ENCODE measurements at places on chromosomes 6 and 20. TPM values are rescaled to one million over a fixed set of nuclear protein-coding genes. Genes with fewer than 3 reads are reported as not detected.
A peak's percentile ranks its signal among the peaks of the same experiment; 100 is the strongest.

Gene CRIP3
- 49.9 TPM for total RNA-seq

Gene DUSP15
- total RNA-seq = 6.2 TPM

Gene TRAPPC3L
- total RNA-seq = not detected

Gene STMND1
- total RNA-seq = not detected

Gene SLC35D3
- total RNA-seq = not detected

Gene PAX1
- total RNA-seq = not detected

Gene TGM3
- not detected for total RNA-seq

Gene FLRT3
- total RNA-seq = 0.07 TPM

Gene AIF1
- total RNA-seq = 5.4 TPM

Gene MLIP
- 473 TPM for total RNA-seq

Gene ZNF391
- 1.2 TPM for total RNA-seq

Gene SGK2
- total RNA-seq = 0.11 TPM

DNA sequence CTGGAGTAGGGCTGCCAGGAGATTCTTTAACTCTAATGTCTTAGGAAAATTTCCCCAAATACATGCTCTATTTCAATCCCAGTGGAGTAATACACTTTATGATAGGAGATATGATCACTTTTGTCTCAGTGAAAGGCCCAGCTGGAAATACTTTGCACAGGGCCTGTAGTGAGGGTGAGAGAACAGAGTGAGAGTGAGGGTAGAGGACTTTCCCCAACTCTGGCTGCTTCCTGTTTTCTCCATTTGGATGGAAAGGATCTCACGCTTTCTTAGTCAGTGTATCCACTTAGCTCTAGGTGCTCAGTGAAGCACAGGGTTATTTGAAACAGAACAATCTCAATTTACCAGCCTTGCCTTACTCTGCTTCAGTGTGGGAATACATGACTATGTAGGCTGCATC is 36.6 kb downstream of the FAM229B start:
- H3K4me3 ChIP-seq = no peak overlapping the region
- no peaks in the 10 kb centered on the region for H3K27me3 ChIP-seq
- no peaks in the 10 kb centered on the region for H3K4me1 ChIP-seq
- H3K27ac ChIP-seq = no peak overlapping the region
- DNase-seq = no peak

- no peak overlapping the region for H3K4me3 ChIP-seq
- H3K4me1 ChIP-seq = no peaks in the 10 kb centered on the region
- H3K36me3 ChIP-seq = no peaks in the 10 kb centered on the region
- H3K27ac ChIP-seq = no peak overlapping the region
- DNase-seq = no peak
- H3K27me3 ChIP-seq = no peaks in the 10 kb centered on the region
Measured at GRCh38 chr20:52429029-52429428, 237.4 kb upstream of the ZFP64 start.

- no peak for DNase-seq
- peaks cover 15% of the 10 kb centered on the region for H3K4me1 ChIP-seq
- no peak overlapping the region for H3K4me3 ChIP-seq
- no peaks in the 10 kb centered on the region for H3K36me3 ChIP-seq
- no peak overlapping the region for H3K27ac ChIP-seq
Measured at GRCh38 chr6:6843777-6844176, 255.3 kb downstream of the LY86 start.

DNA sequence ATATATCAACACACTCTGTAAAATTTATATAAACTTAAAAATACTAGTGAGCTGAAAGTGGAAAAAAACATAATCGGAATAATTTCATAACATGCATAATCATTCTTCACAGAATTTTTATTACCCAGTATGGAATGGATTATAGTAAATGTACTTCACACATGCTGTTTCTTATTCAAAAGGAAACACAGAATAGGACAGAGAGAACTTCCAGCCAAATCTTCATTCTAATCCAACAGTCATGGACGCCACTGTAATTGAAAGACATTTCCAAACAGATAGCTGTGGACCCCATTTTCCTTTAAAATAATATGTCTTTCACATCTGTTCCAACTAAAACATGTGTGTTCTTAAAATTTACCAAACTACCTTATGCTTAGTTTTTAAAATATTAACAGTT is 126.6 kb upstream of the RUNX2 start:
- H3K4me3 ChIP-seq = no peak overlapping the region
- H3K27ac ChIP-seq = no peak overlapping the region
- H3K27me3 ChIP-seq = no peaks in the 10 kb centered on the region
- H3K4me1 ChIP-seq = no peaks in the 10 kb centered on the region

DNA sequence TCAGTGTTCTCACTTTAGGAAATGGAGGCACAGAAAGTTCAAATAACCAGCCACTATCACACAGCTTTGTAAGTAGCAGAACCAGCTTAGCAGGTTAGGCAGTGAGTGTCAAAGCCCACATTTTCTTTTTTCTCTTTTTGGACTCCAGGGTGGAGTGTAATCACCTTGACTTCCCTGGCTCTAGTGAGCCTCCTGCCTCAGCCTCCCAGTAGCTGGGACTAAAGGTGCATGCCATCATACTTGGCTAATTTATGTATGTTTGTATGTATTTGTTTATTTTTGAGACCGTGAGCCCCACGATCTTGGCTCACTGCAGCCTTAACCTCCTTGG is 7.8 kb upstream of the NCOA3 start:
- H3K4me3 ChIP-seq = no peak overlapping the region
- H3K36me3 ChIP-seq = no peaks in the 10 kb centered on the region
- H3K27me3 ChIP-seq = no peaks in the 10 kb centered on the region
- H3K27ac ChIP-seq = peak overlapping the region; percentile 74

DNA sequence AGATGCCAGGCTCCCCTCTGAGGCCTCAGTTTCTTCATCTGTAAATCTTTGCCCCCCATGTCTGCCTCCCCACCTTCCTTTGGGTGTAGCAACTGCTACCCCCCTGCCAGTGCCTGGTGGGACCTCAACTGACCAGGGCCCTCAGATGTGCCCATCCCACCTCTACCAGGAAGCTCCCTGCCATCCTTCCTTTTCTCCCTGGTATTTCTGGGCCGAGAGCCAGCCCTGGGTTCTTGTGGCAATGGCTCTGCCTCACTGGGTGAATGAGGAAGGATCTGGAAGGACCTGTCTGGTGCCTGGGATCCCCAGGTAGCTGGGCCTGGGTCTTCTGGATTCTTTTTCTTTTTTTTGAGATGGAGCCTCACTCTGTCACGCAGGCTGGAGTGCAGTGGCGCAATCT is 141.1 kb upstream of the RNF24 start:
- no peaks in the 10 kb centered on the region for H3K27me3 ChIP-seq
- no peaks in the 10 kb centered on the region for H3K36me3 ChIP-seq
- no peak overlapping the region for H3K4me3 ChIP-seq
- H3K27ac ChIP-seq = no peak overlapping the region
- peaks cover 12% of the 10 kb centered on the region for H3K4me1 ChIP-seq

DNA sequence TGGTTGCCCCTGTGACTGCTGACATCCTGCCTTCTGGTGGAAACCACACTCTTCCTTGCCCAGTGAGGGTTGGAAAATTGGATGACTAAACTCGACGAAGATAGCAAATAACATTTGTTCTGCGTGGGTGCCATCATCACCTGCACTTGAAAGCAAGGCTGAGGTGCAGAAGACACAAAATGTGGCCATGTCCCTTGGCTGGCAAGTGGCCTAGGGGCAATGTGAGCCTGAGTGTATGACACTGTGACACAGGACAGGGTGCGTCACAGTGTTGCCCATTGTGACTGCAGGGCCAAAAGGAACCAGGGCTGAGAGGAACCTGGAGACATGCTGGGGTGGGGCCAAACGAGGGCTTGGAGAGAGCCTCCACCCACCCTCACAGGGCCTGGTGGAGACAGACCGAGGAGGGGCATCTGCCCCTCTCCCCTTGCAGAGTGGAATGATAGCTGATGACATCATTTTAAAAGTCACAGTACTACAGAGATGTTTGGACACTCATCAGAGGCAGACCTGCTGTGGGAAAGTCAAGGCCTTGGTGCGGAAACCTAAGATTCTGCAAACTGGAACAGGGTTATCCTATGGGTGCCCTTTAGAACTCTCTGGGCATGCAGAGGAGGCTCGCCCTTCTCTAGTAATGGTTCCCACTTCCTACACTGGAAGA is 12.8 kb upstream of the HLA-F start:
- peaks cover 18% of the 10 kb centered on the region for H3K27me3 ChIP-seq
- H3K36me3 ChIP-seq = no peaks in the 10 kb centered on the region
- no peak overlapping the region for H3K27ac ChIP-seq
- H3K4me3 ChIP-seq = no peak overlapping the region

DNA sequence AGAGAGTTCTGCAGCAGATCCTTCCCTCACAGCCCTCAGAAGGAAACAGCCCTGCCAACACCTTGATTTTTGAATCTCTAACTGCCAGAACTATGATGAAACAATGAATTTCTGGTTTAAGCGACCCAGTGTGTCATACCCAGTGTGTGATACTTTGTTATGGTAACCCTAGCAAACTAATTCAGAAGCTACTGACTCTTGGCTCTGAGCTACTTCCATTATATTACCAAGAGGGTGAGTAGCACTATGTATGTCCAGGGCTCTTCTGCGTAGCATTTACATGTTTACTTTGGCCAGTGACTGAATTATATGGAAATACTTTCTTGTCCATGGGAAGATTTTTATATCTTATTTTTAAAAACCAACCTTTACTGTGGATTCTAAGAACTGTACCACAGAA is 16.7 kb downstream of the ANKRD66 start:
- H3K36me3 ChIP-seq = no peaks in the 10 kb centered on the region
- DNase-seq = no peak
- H3K27me3 ChIP-seq = no peaks in the 10 kb centered on the region

DNA sequence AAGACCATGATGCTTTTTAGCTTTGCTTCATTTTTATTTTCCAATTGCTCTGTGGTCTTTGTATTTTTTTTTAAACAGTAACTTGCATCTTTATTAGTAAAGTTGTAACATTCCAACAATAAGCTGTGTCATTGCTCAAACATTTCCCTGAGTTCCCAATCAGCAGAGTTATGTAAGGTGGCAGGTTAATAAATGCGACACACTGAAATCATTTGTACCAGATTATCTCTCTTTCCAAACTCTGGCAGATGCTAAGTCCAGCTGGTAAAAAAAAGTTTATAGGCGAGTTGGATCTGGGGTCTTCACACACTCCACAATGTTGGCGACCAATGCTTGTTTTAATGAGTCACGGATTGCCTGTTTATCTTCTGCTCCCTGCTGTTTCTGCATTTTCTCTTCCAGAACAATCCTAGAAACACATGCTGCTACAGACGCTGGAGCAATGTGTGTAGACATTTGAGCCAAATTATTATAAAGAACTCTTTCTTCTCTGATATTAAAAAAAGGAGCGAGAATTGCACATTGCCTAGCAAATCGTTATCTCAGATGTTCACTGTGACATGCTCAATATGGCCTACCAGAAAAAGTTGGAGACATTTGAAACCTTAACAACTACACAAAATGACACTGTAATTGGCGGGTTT is 113.6 kb upstream of the IFNGR1 start:
- H3K27ac ChIP-seq = no peak overlapping the region
- no peak overlapping the region for H3K4me3 ChIP-seq
- no peaks in the 10 kb centered on the region for H3K27me3 ChIP-seq
- H3K4me1 ChIP-seq = no peaks in the 10 kb centered on the region

GRCh38 chr6:26536571-26537159 is 1.5 kb upstream of the HMGN4 start:
- DNase-seq = no peak
- peaks cover 44% of the 10 kb centered on the region for H3K4me1 ChIP-seq
- peak overlapping the region; percentile 5 for H3K27ac ChIP-seq
- H3K4me3 ChIP-seq = peak overlapping the region; percentile 77

DNA sequence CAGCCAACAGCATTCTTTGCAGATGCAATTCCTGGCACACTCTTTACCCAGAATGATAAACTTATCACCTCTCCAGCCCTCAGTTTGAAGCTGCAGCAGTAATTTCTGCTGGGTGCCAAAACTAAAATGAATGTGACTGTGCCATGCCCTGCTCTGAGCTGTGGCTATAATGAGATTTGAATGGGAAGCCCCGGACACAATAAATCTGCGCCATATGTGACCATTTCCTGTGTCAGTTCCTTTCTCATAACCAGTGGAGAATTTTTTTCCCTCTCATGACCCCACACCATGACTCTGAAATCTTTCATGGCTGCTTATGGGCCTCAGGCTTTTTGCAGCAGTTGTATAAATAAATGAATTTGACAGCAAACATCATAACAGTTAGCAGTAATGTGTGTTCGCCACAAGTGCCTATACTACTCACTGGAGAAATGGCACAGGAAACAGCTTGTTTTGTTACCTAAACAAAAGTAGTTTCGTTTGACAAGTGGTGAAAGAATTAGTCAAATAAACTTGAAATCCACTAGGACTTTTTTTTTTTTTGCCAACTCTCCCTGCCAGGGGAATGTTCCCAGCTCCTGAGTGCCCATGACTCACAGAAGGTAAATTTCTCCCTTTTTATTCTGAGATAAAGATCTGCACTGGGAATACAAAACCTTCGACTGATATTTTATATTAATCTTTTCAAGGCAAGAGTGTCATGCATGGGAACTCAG is 408.4 kb downstream of the PKHD1 start:
- H3K4me1 ChIP-seq = peaks cover 4% of the 10 kb centered on the region
- H3K27me3 ChIP-seq = no peaks in the 10 kb centered on the region
- peak; percentile 22 for DNase-seq
- H3K27ac ChIP-seq = peak overlapping the region; percentile 66

DNA sequence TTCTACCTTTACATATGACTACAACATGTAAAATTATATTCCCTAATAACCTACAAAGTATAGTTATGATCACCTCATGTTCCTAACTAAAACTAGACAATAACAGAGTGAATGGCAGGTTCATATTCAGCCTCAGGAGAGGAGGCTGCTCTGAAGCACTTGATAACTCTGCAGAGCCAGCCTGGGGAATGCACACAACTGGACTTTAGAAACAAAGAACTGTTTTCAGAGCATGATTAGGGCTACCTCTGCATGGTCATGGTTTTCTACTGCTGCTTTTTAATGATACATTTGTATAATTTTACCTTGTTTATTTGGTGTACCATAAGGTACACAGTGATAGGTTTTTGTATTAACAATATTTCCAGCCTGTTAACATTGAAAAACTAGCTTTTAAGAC is 50.3 kb downstream of the TRPC4AP start:
- H3K27ac ChIP-seq = no peak overlapping the region
- peaks cover 98% of the 10 kb centered on the region for H3K36me3 ChIP-seq
- no peak for DNase-seq
- H3K27me3 ChIP-seq = no peaks in the 10 kb centered on the region

- H3K27ac ChIP-seq = no peak overlapping the region
- H3K4me3 ChIP-seq = no peak overlapping the region
- no peaks in the 10 kb centered on the region for H3K4me1 ChIP-seq
- DNase-seq = no peak
Measured at GRCh38 chr6:101398716-101399615, 5.5 kb downstream of the GRIK2 start.

GRCh38 chr6:35018746-35019145 is 122.4 kb downstream of the TCP11 start:
- H3K27me3 ChIP-seq = no peaks in the 10 kb centered on the region
- H3K27ac ChIP-seq = peak overlapping the region; percentile 95
- peak overlapping the region; percentile 73 for H3K4me3 ChIP-seq
- no peak for DNase-seq
- peaks cover 100% of the 10 kb centered on the region for H3K4me1 ChIP-seq
- no peaks in the 10 kb centered on the region for H3K36me3 ChIP-seq
